ENCODE measurements at places on chromosomes 16 and 17. TPM values are rescaled to one million over a fixed set of nuclear protein-coding genes. Genes with fewer than 3 reads are reported as not detected.

- no peak for DNase-seq
Observed at GRCh38 chr17:78541488-78542206, 35.5 kb downstream of the DNAH17 start.

DNA sequence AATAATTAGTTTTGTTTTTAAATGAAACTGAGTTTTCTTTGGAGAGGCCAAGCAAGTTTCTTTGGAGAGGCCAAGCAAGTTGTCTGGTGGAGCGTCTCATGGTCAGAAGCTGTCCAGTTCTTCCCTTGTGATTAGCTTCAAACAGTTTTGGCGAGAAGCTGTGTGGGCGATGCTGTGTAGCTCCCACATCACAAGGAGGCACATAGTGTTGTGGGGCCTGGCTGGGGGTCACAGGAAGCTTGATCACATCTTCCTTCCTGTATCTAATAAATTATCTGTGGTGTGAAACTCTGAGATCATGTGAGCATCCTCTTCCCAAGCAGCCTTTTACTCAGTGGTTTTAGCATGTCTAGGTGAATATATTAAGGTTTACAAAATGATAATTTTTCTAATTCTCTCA lies 33.9 kb downstream of the SPECC1 start:
- DNase-seq: no peak

DNA sequence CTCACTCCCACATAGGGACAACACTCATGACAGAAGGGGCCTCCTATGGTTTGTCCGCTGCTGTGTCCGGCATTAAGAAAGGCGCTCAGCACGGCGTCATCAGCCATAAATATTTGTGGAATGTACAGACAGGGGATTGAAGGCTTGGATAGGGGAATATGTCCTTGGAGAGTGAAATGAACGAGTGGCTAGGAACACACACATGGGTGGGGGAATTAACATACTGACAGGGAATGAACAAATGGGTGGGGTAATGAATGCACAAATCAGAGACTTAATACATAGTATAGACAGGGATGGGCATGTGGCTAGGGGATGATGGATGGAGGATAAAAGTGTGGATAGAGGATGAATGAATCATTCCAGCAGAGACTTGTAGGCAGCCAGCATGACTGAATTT lies 154.0 kb upstream of the HSBP1 start:
- no peak for DNase-seq

GRCh38 chr16:8957509-8958157 lies 6.1 kb downstream of the USP7 start:
- DNase-seq: no peak

- no peak for DNase-seq
Observed at GRCh38 chr17:7348478-7349242, 3.3 kb upstream of the KCTD11 start.

GRCh38 chr17:82835122-82835521 lies 4.7 kb downstream of the ZNF750 start:
- DNase-seq: no peak

The MMP2 gene
- total RNA-seq: 291 TPM
